Activated naive CD4-positive, alpha-beta T cell (primary cell): ENCODE measurements at places on chromosomes 3 and 15.

- DNase-seq: no peak
Observed at GRCh38 chr15:85335193-85335942, 45.0 kb upstream of the AKAP13 start.

- DNase-seq: no peak
Observed at GRCh38 chr15:29623116-29623639, 199.1 kb downstream of the TJP1 start.

DNA sequence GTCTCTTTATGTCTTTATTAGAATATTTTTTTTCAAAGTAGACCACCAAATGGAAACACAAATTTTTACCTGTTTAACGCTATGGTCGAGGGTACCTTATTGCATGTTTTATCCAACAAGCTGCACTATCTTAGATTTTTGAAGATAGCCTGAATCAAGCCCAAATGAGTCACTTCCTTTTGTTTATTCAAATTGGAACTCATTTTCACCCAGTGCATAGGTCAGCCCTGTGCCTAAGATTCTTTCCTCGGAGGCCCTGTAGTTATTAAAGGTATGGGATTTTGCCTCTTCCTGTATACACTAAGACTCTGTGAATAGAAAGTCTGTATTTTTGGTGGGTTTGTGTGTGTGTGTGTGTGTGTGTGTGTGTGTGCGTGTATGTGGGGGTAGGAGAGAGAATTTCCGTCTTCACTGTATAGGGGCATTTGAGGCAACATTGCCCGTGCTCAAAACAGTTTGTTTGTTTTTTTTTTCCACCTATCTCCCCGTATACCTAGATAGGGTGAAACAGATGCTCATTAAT, 358.0 kb upstream of the CADM2 start:
- no peak for DNase-seq

GRCh38 chr15:80951941-80952340, 37.7 kb downstream of the MESD start:
- no peak for DNase-seq

GRCh38 chr15:58420579-58421043, 11.2 kb upstream of the LIPC start:
- DNase-seq: no peak
